ENCODE measurements at places on chromosomes 12 and 14. TPM values are rescaled to one million over a fixed set of nuclear protein-coding genes. Genes with fewer than 3 reads are reported as not detected.

The ASCL1 gene
- total RNA-seq = 0.54 TPM

The CIDEB gene
- 12.0 TPM for total RNA-seq

The CELA1 gene
- total RNA-seq = not detected

The SERPINA3 gene
- 58.4 TPM for total RNA-seq

The TTC9 gene
- 7.3 TPM for total RNA-seq

The SLC22A17 gene
- 29.9 TPM for total RNA-seq

The CIROP gene
- 0.13 TPM for total RNA-seq

The COCH gene
- total RNA-seq = 5.4 TPM

The RNASE2 gene
- 0.93 TPM for total RNA-seq

The KLRD1 gene
- total RNA-seq = 0.77 TPM

The ERBB3 gene
- 25.3 TPM for total RNA-seq

The NINJ2 gene
- total RNA-seq = 5.3 TPM

The MYO1H gene
- not detected for total RNA-seq

The GPR84 gene
- total RNA-seq = not detected

The KSR2 gene
- total RNA-seq = under 0.01 TPM

The KCNMB4 gene
- total RNA-seq = 5.1 TPM

The ZCRB1 gene
- 36.9 TPM for total RNA-seq

The KRT72 gene
- not detected for total RNA-seq

The KRT5 gene
- 4.6 TPM for total RNA-seq

The RASSF8 gene
- total RNA-seq = 127 TPM

The NGDN gene
- 32.7 TPM for total RNA-seq

The LRIG3 gene
- total RNA-seq = 64.6 TPM

The NR4A1 gene
- 67.2 TPM for total RNA-seq

The CLBA1 gene
- total RNA-seq = 7.0 TPM

The CLMN gene
- total RNA-seq = 3.8 TPM

The PEX5 gene
- 48.6 TPM for total RNA-seq
